Kidney tubule cell (primary cell): ENCODE measurements at places on chromosomes 5 and 9.
A peak's percentile ranks its signal among the peaks of the same experiment; 100 is the strongest.

DNA sequence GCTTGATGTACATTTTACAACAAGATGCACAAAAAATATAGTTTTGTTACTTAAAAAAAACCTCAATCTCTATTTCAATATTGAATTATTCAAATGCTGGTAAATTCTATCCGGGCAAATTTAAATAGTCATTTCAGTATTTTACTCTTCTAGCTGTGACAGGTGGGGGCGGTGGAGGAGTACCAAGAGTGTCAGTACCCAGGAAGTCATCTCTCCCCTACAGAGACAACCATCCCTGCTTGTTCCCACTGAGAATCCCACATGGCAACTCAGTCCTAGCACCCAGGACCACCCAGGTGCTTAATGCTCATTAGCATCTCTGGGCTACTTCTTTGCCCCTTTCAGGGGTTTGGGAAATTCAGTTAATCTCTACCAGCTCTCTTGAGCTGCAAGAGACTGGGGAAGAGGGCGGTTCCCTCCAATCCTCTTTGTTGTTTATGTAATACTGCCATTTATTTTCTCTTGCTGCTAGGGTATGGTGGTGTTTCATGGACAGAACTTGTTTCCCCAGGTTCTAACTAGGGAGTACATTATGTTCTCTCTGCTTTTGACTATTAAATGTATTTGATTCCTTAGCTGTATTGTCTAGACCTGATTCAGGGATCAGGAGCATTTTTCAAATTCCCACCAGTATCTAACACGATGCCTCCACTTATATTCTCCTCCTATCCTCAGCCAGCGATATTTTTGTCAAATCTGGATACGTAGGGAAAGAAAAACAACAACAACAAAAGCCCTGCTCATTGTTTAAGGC lies 122.5 kb downstream of the CDH18 start:
- DNase-seq: no peak

DNA sequence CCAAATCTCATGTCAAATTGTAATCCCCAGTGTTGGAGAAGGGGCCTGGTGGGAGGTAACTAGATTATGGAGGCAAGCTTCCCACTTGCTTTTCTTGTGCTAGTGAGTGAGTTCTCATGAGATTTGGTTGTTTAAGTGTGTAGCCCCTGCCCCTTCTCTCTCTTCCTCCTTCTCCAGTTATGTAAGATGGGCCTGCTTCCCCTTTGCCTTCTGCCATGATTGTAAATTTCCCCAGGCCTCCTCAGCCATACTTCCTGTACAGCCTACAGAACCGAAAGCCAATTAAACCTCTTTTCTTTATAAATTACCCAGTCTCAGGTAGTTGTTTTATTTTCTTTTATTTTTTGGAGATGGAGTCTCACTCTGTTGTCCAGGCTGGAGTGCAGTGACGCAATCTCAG lies 18.2 kb upstream of the TXNDC8 start:
- DNase-seq: no peak

DNA sequence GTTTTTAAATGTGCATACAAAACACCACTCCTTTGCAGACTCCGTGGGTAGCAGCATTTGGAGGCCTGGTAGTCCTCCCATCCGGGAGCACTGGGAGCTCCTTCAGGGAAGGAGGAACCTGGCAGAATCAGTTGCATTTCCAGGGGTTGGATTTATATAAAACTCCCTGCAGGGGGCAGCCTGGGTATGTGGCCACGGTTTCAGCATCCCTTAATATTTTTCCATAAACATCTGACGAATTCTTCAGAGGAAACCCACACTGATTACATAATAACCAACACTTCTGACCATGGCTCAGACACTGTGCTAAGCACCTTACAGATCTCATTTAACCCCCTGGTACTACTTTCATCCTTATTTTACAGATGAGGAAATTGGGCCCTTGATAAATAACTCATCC lies 6.1 kb upstream of the AFAP1L1 start:
- peak; percentile 30 for DNase-seq

GRCh38 chr5:72369301-72369700 lies 49.1 kb downstream of the PTCD2 start:
- peak; percentile 34 for DNase-seq

DNA sequence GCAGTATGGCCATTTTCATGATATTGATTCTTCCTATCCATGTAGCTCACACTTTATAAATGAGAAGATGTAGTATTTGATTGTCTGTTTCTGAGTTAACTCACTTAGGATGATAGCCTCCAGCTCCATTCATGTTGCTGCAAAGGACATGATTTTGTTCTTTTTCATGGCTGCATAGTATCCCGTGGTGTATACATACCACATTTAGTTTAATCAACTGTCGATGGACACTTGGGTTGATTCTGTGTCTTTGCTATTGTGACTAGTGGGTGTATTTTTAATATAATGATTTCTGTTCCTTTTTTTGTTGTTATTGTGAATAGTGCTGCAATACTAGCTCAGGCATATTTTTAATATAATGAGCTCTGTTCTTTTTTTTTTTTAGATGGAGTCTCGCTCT lies 560.3 kb upstream of the ZNF608 start:
- DNase-seq: no peak
